ENCODE measurements at places on chromosomes 11 and 22.

DNA sequence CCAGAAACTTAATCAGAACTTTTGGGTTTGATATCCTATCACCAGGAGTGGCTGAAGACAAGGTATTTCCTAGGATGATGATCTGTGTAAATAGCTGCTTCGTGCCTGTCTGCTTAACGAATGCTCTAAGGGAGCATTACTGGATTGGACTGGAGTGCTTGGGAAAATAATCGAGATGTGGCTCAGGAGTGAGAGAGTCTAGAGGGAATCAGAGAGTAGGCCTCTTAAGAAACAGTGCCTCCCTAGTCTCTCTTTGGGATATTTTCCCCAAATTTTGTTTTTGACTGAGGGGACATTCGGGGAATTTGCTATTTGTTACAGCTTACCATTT, 2.5 kb downstream of the MAML2 start:
- no peak for DNase-seq

GRCh38 chr11:15886866-15887265, 469.5 kb downstream of the SOX6 start:
- DNase-seq = no peak

GRCh38 chr22:32746732-32747131, 54.8 kb upstream of the TIMP3 start:
- no peak for DNase-seq

DNA sequence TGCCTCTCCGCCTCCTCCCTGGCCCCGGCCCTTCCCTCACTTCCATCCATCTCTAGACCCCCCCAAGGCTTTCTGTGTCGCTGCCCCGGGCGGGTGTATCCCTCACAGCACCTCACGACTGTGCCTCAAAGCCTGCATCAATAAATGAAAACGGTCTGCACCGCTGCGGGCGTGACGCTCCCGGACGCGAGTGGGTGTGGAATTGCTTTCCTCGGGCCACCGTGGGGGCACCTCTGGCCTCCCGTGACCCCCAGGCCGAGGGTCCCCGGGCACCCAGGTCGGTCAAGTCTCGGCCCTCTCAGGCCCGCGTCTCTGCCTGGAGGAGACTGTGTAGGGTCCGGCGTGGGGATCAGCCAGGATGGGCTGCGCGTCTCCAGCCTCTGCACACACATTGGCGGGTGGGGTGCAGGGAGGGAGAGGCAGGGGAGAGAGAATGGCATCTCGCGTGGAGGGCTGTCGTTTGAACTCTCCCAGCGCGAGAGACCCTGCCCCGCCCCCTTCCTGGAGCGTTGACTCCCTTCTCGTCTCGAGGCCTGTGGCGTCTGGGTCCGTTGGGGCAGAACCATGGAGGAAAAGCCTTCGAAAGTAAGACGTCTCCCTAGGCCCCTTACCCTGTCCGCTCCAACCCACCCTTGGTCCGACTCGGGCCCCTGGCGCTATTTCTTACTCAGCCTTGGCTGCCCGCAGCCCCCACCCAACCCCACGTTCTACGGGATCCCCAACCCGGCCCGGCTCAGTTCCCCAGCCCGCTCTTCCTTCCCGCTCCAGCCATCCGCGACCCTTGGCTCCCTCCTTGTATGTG, at the start of gene CATSPERZ:
Gene CATSPERZ, plus strand, starts transcription at position 512 of the 802 bp plus-strand sequence. Its CDS starts 53 bp downstream, at position 565.
- DNase-seq = no peak

DNA sequence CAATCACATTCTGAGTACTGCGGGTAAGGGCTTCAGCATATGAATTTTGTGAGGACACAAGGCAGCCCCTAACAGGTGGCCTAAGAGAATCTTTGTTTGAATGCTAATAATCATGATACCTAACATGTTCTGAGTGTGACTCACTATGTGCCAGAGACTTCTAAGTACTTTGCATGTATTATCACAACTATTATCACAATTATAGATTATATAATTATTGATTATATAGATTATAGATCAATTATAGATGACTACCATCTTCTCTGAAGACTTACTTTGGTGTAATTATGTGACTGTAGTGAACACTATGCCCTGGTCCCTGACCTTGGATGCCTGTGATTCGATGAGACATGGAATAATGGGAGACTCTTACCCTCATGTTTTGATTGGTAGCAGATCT, 62.6 kb downstream of the FLI1 start:
- no peak for DNase-seq

GRCh38 chr11:12435264-12435663, 57.9 kb downstream of the PARVA start:
- DNase-seq = no peak

GRCh38 chr11:121928597-121929580, 187.1 kb downstream of the BLID start:
- DNase-seq = no peak

DNA sequence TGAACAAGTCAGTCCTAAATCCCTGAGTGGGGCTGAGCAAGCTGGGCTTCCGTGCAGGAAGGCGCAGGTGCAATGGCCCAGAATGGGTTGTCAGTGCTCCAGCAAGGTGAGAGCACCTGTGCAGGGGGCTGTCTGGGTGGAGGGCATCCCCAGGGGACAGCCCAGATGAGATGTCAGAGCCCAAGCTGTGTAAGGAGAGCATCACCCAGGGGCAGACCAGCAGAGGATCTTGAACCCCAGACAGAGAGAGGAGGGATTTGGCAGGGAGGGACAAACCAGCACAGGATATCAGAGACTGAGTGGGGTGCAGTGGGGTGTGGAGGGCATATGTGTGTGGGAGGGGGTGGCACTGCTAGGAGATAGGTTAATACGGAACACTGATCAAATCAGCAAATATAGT, 114.9 kb upstream of the TMEM45B start:
- no peak for DNase-seq

- no peak for DNase-seq
Measured at GRCh38 chr11:103903621-103904323, 132.7 kb upstream of the DDI1 start.

DNA sequence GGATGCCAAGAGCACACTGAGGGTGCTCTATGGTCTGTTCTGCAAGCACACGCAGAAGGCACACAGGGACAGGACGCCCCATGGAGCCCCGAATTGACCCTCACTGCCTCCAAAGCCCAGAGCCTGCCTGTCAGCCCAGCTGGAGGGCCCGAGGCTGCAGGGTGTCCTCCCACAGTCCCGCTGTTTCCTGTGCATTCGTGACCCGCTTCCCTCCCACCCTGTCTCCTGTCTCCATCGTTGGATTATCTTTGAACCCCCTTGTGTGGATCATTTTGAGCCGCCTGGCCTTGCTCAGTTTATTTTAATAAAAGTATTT, 25.6 kb downstream of the PARVG start:
- no peak for DNase-seq

DNA sequence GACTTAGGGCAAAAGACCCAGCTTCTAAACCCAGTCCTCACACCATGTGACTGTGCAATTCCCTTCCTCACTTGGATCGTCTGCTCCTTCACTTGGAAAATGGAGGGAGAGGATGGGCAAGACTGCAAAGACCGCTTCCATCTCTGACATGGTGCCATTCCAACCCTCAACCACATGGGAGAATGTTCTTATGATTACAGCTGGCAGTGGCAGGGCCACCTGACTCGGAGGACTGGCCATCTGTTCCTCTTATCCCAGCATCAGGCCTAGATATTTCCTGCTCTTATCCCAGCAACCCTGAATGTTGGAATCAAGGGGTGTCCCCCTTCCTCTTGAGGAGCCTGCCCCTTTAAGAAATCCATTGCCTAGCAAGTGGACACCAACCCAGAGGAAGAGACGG, 15.4 kb downstream of the DSCAML1 start:
- no peak for DNase-seq

DNA sequence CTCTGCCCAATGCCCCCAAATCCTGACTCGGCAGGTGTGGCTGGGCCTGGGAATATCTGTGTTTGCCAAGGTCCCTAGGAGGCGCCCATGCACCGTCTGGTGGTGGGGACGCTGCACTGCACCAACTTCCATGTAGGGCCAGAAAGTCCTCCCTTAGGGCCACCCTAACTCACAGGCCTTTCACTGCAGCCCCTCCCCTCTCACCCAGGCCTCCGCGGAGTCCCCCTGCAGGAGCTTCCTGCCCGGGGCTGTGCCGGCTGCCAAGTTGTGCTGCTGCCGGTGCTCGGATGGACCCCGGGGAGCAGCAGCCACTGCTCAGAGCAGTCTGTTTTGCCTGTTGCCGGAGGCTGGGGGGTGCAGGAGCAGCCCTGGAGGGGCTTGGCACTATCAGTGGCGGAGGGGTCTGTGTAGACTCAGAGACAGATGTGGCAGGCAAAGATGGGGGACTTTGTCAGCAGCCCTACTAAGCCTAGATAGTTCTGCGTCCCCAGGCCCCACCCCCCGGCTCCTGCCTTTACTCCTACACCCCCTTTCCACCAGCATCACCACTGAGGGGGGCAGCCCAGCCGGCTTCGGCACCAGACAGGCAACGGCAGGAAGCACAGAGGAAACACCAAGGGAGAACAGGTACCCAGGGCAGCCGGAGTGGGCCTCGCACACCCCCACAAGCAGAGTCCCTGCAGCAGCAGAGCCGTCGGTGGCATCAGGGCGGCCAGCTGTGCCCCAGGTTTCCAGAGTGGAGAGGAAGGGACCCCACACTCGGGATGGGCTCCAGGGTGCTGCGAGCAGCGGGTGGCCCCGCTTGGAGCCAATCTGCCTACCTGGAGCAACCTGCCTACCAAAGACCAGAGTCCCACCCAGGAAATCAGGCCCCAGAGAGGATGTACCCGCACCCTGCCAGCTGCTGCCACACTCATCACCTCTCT, 124.3 kb downstream of the TRIM29 start:
- DNase-seq = no peak

GRCh38 chr11:17603056-17603825, 56.2 kb downstream of the OTOG start:
- DNase-seq = no peak

- DNase-seq = no peak
Measured at GRCh38 chr22:33684087-33684486, 236.2 kb downstream of the LARGE1 start.

DNA sequence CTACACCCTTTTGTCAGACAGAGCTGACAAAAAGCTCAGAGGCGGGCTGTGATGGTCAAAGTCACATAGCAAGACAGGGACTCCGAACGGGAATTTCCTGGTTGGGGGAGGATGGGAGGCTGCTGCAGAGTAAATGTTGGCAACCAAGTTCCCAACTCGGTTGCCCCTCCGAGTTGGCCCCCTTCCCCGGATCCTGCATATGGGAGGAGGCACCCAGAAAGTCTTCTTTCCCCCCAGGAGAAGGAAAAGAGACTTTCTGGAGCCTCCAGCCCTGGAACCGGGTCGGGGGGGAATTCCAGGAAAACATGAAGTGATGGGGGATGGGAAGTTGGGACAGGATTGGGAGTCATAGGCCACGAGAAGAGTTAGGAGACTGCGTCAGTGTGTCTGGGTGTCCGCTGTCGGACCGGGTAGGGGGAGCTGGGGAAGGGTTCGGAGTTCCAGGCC, 614 bp downstream of the SELENOM start:
- DNase-seq = no peak

GRCh38 chr11:78310500-78310909, 107.1 kb downstream of the GAB2 start:
- DNase-seq = no peak

GRCh38 chr11:19526119-19526518, 186.5 kb upstream of the NAV2 start:
- no peak for DNase-seq

- DNase-seq = no peak
Measured at GRCh38 chr22:29885610-29886009, 2.6 kb downstream of the MTMR3 start.

DNA sequence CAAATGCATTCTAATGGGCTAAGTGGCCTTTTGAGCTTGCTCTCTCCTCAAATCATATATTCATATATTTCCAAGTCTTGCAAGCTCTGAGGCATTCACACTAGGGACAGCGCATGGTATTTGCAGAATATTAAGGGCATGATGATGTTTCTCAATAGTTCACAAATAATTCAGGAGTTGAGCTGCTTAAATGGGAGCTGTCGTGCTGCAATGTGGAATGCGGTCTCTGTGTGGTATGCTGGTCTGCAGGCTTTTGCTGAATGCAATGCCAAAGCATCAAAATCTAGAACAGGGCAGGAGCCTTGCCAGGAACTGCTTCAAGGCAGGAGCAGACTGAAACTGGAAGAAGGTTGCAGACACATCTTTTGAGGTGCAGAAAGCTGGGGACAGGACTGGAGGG, 1060.0 kb downstream of the TBC1D22A start:
- no peak for DNase-seq

GRCh38 chr22:24465566-24465965, 29.6 kb upstream of the UPB1 start:
- no peak for DNase-seq

DNA sequence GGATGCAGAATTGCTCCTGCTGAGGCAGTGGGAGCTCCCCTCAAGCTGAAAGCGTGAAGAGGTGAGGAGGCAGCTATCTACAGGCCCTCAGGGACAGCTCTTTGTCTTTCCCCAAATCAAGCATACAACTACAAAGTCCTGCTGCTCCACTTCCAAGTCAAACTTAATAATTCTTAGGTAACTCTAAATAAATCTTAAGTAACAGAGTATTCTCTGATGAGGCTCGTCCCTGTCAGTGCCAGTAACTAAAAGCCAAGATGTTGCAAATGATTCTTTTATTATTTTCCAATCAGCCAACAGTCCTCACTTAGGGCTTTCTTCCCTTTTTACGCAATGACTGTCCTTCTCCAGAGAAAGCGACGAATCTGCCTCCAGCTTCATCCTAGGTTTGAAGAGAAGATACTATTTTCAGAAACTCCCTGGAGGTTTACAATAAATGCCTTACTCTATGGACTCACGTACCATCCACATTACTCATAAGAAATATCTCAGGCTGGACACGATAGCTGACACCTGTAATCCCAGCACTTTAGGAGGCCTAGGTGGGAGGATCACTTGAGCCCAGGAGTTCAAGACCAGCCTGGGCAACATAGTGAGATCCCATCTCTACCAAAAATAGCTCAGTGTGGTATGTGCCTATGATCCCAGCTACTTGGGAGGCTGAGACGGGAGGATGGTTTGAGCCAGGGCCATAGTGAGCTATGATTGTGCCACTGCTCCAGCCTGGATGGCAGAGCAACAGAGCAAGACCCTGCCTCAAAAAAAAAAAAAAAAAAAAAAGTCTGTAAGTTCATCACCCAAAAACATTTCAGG, 3.1 kb upstream of the C22orf39 start:
- no peak for DNase-seq

GRCh38 chr11:77112641-77113381, 10.2 kb downstream of the OMP start:
- DNase-seq = no peak

- DNase-seq = no peak
Measured at GRCh38 chr11:101863361-101863760, 51.4 kb upstream of the CEP126 start.

DNA sequence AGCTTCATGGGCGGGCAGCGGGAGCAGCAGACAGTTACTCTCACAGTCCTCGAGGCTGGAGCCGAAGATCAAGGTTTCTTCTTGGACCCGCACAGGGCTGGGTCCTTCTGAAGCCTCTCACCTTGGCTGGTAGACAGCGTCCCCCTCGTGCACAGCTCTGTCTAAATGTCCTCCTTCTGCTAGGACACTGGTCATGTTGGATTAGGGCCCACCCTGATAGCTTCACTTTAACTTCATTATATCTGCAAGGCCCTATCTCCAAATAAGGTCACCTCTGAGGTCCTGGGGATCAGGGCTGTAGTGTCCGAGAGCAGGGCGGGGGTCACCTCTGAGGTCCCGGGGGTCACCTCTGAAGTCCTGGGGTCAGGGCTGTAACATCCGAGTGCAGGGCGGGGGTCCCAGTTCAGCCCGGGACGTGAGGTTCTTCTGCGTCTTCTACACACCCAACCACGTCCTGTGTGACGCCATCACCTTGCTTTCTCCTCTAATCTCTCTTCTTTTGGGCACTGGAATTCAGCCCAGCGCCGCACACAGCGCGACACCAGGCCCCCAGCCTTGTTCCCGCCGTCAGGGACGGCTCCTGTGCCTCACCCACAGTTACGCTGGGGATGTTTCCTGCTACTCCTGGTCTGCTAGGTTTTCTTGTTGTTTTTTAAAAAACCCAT, 34.1 kb upstream of the TOLLIP start:
- DNase-seq = no peak

Data from NCI-H187 treated with DMSO at 0.1 percent for 48 hours (cell line).